ENCODE measurements at places on chromosomes 6 and 20.
A peak's percentile ranks its signal among the peaks of the same experiment; 100 is the strongest.

DNA sequence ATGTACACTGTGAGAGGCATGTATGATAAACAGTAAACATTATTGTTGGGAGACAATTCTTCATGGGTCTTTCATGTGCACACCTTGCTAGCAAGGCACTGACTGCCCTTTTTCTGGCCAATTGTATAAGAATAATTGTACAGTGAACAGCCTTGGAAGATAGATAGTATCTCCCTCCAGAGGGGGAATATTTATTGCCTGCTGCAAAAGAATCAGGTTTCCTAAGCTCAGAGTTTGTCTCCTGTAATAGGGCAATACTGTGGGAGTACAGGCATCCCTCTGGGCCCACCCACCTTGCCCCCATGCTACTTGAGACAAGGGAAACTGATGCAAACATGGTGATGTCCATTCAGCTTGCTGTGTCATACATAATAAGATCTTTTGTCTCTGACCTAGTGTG, 442.2 kb downstream of the HDGFL1 start:
- no peak for DNase-seq

DNA sequence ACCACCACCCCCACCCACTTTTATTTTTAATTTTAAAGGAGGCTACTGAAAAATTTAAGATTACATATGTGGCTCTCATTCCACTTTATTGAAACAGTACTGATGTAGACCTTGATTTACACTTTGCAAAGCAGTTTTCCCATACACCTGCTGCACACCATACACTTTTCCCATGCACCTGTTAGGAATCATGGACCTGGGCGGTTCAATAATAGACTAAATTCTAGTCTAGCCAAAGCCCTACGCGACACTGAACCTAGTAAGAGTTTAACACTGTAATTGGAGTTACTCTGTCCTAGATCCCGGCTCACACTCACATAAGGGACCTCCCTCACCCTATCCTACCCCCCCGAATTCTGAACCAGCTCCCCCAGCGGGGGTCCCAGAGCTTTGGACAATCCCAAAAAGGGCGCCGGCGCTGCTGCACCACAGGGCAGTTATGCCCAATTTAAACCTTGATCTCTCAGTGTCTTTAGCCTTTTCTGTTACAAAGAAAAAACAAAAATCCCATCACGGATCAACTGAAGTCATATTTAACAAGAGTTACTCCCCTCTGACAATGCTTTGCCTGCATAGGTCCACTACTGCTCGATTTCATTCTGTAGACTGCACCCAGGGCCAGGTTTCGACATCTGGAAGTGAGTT, 2.4 kb upstream of the GCLC start:
- no peak for DNase-seq

DNA sequence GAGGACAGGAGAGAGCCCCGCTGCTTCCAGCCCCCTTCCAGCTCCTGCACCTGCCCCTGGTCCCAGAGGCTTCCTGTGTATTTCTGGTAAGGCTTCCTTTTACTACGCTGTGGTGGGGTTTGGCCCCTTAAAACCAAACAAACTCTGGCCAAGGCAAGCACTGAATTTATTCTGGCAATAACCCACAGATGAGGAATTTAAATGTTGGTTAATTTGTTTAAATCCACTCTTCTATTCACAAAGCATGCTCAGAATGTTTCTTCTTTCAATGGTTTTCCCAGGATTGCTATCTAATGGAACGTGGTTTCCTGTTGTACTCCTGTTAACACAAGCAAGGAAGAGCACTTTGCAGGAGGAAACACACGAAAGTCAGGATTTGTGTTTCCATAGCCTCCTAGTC, 236.5 kb upstream of the FOXQ1 start:
- no peak for DNase-seq

GRCh38 chr6:138275976-138276375, 57.7 kb upstream of the PBOV1 start:
- no peak for DNase-seq

DNA sequence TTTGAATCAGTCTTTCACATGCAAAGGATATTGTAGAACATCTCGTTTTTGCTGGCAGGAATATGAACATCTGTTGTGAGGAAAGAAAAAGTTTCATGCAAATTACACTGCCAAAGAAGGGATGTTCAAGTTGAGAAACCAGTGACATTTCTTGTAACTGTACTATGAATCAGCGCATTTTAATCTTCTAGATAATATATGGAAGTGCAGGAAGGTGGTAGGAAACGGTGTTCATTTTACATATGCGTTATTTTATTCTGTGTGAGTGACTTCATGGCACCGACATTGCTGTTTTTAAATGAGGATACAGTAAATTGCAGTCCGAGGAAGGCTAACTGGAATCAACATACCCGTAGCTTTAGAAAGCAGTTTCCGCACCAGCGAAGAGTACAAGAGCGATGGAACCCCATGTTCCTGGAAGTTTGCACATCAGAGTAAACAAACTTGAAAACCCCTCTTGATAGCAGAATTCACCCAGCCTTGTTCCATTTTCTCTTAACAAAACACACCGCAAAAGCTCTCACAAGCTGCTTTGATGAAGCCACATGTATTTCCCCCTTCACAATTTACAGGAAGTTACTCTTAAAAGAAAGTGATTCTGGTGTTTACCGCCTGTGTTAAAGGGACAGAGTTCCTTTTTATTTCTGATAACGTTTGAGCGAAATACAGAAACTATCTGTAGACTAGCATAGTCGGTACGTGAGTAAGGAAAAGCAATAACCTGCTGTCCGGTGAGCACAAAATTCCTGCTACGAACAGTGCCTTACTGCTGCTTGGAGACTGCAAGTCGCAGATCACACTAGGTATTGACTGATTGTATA, 11.5 kb downstream of the PRDM1 start:
- peak; percentile 81 for DNase-seq

DNA sequence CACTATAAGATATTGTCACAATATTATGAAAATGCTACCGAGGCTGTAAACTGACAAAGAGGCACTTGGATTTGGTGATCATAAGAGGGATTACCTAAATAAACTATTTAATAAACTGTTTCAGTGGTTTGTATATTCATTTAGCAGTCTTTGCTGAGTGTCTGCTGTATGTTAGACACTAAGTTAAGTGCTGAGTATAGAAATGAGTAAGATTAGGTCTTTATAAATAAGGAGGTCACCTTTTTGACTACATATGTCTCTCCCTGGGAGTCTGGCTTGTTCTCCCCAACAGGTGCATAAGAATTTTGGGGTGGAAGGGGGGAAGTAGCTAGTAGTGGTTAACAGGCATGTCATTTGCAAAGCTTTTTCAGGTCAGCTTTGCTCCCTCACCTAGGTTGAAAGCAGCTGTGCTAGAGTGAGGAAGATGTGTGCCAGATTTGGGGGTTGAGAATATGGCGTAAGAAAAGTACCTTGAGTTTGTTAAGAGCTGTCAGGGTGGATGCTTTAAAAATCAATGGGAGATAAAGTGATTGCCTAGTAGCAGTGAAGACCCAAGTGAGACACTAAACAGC, 246.3 kb downstream of the ZFAND3 start:
- DNase-seq, result no peak

DNA sequence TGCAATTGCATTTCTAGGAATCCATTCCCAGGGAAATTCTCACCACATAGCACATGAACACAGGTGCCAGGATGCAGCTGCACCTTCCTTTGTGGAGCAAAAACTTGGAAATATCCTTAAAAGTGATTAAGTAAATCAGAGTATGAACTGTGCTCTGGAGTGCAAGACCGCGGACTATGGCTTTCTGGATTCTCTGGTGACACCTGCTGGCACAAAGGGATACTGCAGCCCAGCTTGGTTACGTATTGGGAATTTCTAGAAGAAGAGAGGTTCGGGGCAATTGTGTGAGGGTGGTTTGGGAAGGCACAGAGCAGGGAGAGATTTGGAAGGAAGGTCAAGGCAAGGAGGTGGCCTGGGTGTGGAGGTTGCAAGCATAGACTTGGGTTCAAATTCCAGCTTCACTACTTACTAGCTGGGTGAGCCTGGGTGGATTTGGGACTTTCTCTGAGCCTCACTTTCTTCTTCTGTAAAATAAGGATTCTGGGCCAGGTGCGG, 15.9 kb upstream of the PEDS1 start:
- peak; percentile 87 for DNase-seq

DNA sequence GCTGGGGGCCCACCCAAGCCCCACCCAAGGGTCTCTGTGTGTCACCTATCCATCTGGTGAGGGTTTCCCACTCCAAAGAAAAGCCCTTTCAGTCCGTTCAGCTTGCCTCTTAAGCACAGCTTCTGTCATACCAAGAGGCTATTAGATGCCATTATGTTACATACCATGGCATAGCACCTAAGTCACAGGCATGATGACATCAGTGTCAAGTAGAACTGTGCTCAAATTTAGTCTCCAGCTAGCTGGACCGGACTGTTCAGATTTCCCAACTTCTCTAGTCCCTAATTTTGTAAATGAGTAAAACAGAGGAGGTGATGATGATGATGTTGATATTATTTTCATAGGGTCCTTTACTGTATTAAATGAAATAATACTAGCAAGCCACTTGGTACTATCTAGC, 19.2 kb upstream of the PLEKHG1 start:
- DNase-seq, result no peak

DNA sequence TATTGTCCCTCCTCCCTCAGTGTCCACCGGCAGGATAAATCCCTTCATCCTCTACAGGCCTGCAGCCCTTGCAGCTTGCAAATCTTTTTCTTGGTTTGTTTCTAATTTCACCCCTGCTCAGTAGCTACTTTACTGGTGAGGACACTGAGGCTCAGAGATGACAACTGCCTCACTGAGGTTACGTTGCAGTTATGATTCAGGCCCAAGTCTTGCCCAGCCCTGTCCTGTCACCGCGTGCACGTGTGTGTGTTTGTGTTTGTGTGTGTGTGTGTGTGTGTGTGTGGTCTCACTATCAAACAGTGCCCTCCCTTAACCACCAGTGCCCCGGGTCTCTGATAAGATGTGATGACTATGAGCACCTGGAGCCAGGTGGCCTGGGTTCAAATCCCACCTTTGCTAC, 21.1 kb downstream of the FAM110A start:
- DNase-seq, result no peak

DNA sequence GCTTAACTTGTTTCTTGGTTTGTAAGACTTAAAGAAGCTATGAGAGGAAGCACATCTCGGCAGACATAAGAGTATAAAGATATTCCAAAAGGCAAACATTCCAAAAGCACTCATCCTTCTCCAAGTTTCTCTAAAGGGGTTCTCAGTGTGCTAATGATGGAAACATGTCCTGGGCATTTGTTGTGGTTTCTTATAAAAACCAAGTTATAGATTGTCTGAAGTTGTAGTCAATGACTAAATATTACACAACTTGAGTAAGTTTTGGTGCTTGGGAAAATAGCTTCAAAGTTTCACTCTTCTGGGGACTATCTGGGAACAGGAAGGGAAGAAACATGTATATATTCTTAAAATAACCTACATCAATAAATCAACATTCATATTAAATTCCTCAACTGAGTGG, 128.3 kb upstream of the TBX18 start:
- DNase-seq, result peak; percentile 15

GRCh38 chr20:17825960-17826843, 126.4 kb downstream of the BANF2 start:
- no peak for DNase-seq

- DNase-seq, result no peak
Measured at GRCh38 chr6:34650823-34651222, 45.7 kb downstream of the ILRUN start.

- no peak for DNase-seq
Measured at GRCh38 chr20:64250027-64250426, 5.5 kb upstream of the PCMTD2 start.

DNA sequence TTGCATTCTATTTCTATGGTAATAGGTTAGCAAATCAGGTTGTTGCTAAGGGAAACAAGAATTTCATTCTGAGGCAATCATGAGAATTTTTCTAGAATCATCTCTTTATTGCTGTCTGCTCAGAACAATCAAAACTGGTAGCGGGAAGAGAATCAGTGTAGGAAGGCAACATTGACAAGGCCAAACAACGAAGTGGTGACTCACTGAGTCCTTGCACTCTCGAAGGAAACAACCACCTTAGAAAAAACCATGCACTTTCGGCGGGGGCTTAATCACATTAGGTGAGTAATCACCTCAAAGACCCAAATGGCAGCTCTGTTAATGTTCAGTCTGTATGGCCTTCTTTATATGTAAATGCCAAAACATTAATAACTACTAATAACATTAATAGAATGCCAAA, 78.8 kb upstream of the MAP7 start:
- no peak for DNase-seq

- no peak for DNase-seq
Measured at GRCh38 chr6:35073766-35074471, 67.2 kb downstream of the TCP11 start.

DNA sequence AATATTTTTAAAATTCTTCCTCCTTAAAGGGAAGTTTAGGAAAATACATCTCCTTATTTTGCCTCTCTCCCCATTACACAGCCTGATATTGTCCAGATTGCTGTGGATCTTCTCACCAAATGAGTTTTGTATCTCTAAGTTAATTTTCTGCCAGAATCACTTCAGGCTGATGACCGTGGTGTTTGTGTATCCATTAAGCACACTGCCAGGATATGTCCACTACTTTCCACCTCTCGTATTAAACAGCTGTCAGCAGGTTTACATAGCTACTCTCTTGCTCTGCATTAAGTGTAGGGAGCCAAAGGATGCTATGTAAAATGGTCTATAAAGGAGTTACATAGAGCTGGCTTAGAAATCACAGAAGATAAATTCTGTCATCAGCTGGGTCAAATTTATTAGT, 201.1 kb downstream of the ZFAND3 start:
- DNase-seq, result no peak

- DNase-seq, result peak; percentile 35
Measured at GRCh38 chr6:74434171-74434570, 738.2 kb downstream of the CD109 start.

DNA sequence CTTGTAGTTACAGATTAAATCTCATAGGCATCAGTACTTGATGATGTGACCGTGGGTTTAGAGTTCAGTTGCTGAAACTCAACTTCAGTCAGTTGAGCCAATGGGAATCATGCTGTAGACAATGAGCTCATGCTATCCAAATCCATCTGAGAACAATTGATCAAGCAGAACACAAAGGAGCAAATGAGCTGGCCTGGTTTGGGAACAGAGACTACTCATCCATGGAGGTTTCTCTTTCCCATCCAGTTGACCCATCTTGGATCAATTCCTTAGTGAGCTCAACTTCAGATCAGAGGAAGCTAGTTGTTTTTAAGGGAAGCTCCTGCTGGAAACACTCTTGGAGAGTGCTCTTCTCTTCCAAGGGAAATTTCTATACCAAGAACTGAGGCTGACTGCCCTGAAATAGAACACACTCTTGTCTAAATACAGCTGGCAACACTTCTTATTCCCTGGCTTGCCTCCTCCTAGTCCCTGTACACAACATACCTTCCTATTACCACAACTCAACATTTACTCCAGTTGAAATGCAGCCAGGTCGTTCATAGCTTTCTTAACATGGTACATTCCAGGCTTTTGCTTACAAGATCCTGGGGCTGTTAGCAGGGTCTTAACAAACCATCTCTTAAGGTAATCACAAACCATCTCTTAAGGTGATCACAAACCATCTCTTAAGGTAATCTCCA, 203.9 kb upstream of the PRDM1 start:
- peak; percentile 69 for DNase-seq

DNA sequence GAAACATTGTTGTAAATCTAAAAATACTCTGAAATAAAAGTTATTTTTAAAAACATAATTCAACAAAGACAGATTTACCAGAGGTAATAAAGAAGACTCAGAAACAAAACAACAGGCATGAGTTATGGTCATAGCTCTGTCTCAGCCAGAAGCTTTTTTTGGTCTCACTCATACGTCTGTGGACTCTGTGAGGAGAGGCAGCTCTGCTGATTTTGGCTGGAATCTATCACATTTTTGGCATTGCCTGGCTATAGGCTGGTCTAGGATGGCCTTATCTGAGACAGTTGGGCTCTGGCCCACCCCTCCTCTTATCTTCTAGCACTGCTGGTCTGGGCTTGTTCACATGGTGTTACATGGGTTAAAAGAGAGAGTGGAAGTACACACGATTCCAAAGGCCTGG, 514.0 kb upstream of the BTBD3 start:
- DNase-seq, result peak; percentile 95
